NCI-H1092 treated with DMSO at 0.1 percent for 48 hours (cell line): ENCODE measurements at places on chromosomes 6 and 20.

- DNase-seq: no peak
These were observed 125.5 kb downstream of the IPCEF1 start for GRCh38 chr6:154230910-154231595.

DNA sequence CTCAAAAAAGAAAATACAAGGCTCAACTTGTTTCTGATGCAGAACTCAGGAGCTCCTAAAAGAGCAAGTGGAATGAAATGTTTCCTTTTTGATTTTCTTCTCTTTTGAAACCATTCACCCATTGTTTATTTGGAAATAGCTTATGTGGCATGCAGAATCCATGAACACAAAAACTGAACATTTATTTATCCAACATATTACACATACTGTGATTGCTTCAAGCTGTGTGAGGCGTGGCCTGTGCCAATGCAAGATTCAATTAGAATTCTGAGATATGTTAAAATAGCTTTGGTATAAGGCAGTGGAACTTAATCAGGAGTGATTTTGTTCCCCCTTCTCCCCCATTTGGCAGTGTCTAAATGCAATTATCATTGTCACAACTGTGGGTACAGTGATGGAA is 45.9 kb upstream of the CARMIL1 start:
- DNase-seq: no peak

- no peak for DNase-seq
These were observed 177.9 kb downstream of the KIF16B start for GRCh38 chr20:16395366-16395765.

GRCh38 chr20:43459022-43459942 is 1.6 kb downstream of the SRSF6 start:
- DNase-seq: no peak

GRCh38 chr6:169188475-169188874 is 65.2 kb downstream of the THBS2 start:
- peak; percentile 18 for DNase-seq

- DNase-seq: no peak
These were observed 463.6 kb downstream of the C6orf118 start for GRCh38 chr6:164845773-164846172.

GRCh38 chr20:17969278-17969883 is 563 bp downstream of the MGME1 start:
- DNase-seq: peak; percentile 51

GRCh38 chr6:1004885-1005630 is 306.8 kb upstream of the FOXQ1 start:
- DNase-seq: no peak

GRCh38 chr6:39059496-39060310 is 11.1 kb downstream of the GLP1R start:
- peak; percentile 88 for DNase-seq

GRCh38 chr6:127058027-127058426 is 60.4 kb upstream of the RSPO3 start:
- DNase-seq: no peak

- DNase-seq: peak; percentile 76
These were observed 46.0 kb downstream of the SLC35D3 start for GRCh38 chr6:136967876-136968752.

GRCh38 chr6:84390851-84391250 is 163.4 kb upstream of the CEP162 start:
- DNase-seq: peak; percentile 25

- DNase-seq: no peak
These were observed 211.0 kb downstream of the NFATC2 start for GRCh38 chr20:51331481-51331880.

GRCh38 chr6:7669742-7670141 is 56.2 kb upstream of the BMP6 start:
- DNase-seq: no peak

DNA sequence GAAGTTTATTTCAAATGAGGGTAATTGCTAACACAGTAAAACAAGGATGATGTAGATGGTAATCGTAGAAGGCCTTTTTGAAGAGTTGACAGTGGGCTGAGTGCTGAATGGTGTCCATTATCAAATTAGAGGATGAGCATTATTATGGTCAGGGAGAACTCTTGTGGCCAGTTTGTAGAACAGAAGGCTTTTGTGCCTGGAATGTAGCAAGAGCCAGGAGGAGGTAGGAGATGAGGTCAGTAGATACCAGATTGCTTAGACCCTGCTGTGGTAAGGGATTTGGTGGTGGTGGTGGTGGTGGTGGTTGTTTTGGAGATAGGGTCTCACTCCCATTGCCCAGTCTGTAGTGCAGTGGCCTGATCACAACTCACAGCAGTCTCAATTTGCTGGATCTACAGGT is 6.2 kb downstream of the CSE1L start:
- no peak for DNase-seq

DNA sequence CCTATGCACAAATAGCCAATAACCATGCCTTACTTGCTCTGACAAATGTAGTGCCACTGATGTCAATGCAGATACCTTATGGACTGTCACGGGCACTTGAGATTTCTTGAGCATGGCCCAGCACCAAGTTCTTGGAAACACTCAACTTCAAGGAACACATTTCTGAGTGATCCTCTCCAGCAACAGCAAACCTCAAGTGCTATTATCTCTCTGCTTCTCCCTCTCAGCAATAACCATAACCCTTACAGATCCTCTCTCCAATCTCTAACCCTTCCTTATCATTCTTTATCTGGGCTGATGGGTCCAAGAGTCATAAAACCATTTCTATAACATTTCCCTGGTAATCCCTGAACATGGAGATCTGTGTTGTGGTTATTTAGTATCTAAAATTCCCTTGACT is 266.9 kb upstream of the STXBP5 start:
- no peak for DNase-seq

- DNase-seq: no peak
These were observed 230.9 kb upstream of the CITED2 start for GRCh38 chr6:139605350-139605749.

DNA sequence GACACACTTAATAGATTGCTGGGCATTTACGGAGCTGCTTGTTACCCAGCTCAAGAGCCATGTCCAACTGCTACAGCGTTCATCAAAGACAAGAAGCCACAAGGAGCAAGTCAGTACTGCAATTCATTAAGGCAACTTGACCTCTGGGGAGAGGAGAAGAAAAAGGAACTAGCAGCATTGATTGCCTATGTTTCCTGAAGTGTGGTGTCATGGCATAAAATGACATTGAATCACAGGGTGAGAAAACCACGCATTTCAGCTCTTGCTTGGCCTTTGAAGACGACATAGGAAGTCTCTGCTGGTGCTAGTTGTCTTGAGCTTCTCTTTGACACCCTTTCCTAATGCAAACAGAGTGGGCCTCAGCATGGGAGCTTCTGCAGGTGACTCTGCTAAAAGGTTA is 139.1 kb downstream of the CDH26 start:
- no peak for DNase-seq

GRCh38 chr6:104212977-104213668 is 646.6 kb downstream of the HACE1 start:
- DNase-seq: no peak

DNA sequence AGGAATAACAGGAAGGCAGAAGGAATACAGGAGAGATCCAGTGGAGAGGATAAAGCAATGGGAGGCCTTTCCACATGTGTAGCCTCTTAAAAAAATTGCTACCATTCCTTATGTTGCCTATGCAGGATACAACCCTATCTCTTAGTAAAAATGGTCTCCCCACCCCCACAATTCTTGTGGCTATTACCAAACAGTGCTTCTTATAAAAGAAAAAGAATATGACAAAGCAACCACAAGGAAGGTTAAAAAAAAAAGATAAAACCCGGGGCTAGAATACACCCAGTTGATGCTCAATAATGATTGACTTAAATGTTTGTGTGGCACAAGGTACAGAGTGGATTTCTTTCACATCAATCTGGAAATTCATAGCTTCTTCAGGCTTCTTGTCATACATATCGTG is 250.9 kb downstream of the HIVEP2 start:
- no peak for DNase-seq

DNA sequence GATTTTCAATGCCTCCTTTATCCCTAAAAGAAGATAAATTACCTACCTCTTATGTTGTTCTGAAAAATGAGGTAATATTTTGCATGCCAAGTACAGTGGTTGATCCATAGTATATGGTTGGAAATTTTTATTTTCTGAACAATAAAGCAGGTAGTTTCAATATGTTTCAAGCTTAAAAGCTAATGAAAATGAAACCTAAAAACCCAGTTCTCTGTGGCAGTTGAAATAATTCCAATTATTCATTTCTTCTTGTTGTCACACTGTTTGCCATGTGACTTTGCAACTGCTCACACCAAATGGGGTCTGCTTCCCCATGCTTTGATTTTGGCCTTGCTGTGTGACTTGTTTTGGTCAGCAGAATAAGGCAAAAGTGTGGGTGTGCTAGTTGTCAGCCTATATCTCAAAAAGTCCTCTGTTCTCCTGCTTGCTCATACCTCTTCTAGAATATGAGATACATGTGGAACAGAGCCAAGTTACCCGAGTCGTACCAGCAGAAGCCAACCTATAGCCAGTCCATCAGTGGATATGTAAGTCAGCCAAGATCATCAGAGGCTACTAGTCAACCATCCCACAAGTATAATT is 197.2 kb upstream of the THEMIS start:
- DNase-seq: no peak

DNA sequence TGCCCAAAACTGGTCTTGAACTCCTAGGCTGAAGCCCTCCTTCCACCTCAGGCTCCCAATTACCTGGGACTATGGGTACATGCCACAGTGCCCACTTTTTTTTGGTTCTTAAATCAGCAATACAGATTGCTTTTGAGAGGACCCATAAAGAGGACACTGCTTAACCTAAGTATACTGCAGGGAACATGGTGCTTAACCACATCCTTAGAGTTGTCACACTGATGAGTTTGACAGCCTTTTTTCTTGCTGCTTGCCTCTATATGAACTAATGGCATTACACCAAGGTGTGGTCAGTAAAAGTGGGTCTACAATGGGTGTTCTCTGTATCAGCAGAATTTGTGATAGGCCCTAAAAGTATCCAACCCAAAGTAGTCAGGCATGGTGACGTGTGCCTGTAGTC is 7.2 kb upstream of the SLC35D3 start:
- DNase-seq: no peak

GRCh38 chr6:21915707-21916260 is 322.2 kb downstream of the SOX4 start:
- no peak for DNase-seq

- no peak for DNase-seq
These were observed 134.9 kb downstream of the MMUT start for GRCh38 chr6:49328051-49328744.

DNA sequence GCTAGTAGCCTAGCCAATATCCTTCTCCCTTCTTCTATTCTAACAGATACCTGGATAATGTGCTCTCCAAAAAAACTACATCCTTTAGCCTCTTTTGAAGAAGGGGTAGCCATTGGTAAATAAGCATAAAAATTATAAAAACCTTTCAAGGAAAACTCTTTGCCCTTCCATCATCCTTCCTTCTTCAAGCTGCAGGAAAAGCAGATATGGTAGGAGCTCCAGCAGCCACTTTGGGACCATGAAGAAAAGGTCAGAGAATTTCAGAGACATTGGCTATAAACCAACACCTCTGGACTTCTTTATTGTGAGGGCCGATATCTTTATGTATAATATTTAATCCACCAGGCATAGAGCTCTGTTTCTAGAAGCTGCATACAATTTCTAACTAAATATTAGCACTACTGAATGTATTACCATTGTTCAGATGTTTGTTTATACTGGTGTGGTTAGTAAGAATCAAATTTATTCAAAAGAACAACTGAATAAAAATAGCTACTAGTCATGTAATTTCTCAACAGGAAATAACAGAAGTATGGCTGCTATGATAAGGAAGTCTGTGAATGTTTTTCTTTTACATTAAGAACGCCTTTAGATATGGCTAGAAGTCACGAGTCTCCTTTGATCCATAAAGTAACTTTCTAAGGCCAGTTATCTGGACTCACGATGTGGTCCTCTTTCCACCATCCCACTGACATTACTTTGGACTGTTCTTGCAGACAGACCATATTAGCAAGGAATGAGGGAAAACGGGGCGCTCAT is 32.2 kb downstream of the MYLK4 start:
- DNase-seq: no peak

DNA sequence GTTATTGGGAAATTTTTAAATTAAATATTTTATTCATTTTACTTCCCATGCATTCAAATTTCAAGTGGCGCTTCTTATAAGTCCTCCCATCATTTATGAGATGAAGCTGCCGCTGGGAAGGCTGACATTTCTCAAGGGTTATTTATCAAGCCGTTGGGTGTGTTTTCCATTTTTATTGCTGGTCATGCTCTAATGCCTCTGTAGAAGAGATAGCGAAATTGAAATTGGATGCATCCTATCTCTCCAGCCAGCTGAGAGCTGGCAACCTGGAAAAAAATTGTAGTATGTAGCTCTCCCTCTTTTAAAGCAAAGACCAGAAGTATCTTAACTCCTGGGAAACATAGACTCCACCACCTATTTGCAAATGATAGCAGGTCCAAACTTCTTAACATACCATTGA is 135.9 kb downstream of the C6orf118 start:
- no peak for DNase-seq

DNA sequence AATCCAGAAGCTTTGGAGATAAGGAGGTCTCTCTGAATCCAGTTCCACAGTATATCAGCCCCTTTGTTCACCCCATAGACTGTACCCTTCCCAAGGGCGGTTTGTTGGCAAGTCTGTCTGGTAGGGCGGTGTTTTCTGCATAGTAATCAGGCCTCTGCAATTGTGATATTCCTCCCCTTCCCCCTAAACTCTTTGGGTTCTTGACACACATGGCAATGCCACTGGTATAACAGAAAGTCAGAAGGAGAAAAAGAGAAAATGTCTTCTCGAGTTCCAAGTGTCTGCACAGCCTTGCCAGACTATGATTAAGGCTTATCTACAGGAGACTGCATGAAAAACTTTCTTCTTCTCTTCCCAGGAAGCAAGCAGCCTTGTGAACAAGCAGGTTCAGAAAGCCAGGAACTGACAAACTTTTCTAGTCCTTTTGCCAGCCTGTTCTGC is 45.6 kb downstream of the FOXO3 start:
- no peak for DNase-seq

GRCh38 chr20:4022386-4023286 is 7.3 kb upstream of the RNF24 start:
- no peak for DNase-seq

DNA sequence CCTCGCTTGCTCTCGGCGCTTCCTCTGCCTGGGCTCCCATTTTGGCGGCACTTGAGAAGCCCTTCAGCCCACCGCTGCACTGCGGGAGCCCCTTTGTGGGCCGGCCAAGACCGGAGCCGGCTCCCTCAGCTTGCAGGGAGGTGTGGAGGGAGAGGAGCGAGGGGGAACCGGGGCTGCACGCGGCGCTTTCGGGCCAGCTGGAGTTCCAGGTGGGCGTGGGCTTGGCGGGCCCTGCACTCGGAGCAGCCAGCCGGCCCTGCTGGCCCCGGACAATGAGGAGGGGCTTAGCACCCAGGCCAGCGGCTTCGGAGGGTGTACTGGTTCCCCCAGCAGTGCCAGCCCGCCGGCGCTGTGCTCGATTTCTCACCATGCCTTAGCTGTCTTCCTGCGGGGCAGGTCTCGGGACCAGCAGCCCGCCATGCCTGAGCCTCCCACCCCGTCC is 10.2 kb upstream of the SRPK1 start:
- DNase-seq: peak; percentile 12
